ENCODE measurements at places on chromosomes 7 and 10.

- no peak for DNase-seq
Observed at GRCh38 chr7:150801946-150802771, 1.6 kb downstream of the TMEM176A start.

DNA sequence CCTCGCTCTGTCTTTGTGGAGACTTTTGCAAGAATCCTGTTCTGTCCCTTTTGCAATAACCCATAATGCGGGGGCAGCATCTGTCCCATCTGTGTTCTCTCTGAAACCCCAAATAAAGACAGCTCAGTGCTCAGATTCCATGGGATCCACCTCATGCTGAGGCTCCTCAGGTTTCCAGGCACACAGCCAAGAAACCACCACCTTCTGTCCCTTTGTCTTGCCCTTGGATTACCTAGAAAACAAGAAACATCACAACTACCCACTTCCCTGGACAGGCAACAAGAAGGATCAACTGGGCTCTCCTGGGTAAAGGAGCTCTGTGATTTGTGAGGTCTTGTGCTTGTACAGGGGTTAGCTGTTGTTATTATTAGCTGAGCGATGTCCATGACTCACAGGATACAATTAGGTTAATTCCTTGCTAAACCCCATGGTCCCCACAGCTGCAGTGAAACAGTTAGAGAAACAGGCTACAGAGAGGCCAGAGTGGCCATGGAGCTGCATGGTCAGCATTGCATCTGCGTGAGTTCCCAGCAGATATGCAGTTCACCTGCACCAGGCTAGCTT, 50.2 kb downstream of the CXCL12 start:
- DNase-seq, result no peak

- DNase-seq, result no peak
Observed at GRCh38 chr10:79293841-79294581, 53.3 kb upstream of the PPIF start.

DNA sequence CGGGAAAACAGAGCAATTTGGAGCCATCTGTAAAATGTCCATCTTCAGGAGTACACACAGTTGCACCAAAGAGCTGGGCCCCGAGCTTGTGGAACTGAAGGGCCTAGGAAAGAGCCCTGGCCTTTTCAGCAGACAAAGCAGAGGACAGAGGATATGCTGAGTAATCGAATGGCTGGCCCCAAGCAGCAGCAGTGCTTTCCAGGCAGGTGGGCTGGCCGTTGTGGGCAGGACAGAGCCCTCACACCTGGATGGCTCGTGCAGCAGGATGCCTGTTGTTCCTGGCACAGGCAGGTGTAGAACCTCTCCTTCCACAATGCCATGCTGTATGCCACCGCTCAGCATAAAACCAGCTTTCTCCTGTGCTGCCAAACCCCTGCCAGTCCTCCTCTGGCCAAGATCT, 32.5 kb upstream of the TNS3 start:
- no peak for DNase-seq

- no peak for DNase-seq
Observed at GRCh38 chr10:93150289-93150688, 76.6 kb downstream of the CYP26A1 start.

GRCh38 chr7:95607561-95607960, 11.2 kb upstream of the PDK4 start:
- no peak for DNase-seq

DNA sequence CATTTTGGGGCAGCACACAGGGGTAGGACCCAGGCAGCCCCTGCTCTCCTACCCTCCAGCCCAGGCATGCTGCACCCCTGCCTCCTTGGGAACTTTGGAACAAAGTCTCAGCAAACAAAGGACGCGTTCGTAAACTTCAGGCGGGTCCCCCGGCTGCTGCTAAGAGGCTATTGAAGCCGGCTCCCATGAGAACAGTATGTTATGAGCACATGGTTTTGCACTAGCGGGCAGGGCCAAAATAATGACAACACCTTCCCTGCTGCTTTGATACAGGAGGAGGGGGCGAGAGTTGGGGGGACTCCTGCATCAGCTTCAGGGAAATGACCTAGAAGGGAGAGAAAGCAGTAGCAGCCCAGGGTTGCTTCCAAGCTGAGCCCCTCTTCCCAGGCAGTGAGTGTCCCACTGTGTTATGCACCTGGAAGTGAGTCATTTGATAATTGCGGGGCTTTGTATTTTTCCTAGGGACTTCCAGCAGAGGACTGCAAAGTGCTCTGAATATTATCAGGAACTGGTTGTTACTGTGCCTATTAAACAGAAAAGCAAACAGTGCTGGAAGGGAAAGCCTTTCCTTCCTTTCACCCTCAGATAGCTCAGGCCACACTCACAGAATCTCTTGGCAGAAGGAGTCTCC, 6.9 kb downstream of the ITPRIP start:
- DNase-seq, result no peak

GRCh38 chr7:26365077-26365900, 73.6 kb downstream of the SNX10 start:
- DNase-seq, result no peak

- DNase-seq, result no peak
Observed at GRCh38 chr7:80357530-80357929, 154.3 kb downstream of the GNAT3 start.

GRCh38 chr10:27696466-27696865, 49.2 kb downstream of the MKX start:
- DNase-seq, result no peak

Measured in activated CD4-positive, CD25-positive, alpha-beta regulatory T cell treated with anti-CD3 and anti-CD28 coated beads, Interleukin-2, amount 50 U/mL, for 72 hours (primary cell).